Endodermal cell (in vitro differentiated cells): ENCODE measurements at places on chromosomes 2 and 18. TPM values are rescaled to one million over a fixed set of nuclear protein-coding genes. Genes with fewer than 3 reads are reported as not detected.

Gene CKAP2L
- 30.3 to 42.1 TPM (median 40.3 TPM) in 3 replicates for total RNA-seq

Gene SCN3A
- total RNA-seq, result 0.06 to 0.24 TPM in 2 of 3 replicates, not detected in the other

Gene PLCL1
- 0.11 to 0.15 TPM in 2 of 3 replicates, not detected in the other for total RNA-seq

GRCh38 chr18:37160038-37160820, 331.3 kb downstream of the KIAA1328 start:
- H3K36me3 ChIP-seq, result no peaks in the 10 kb centered on the region
- H3K4me3 ChIP-seq, result no peak overlapping the region
- H3K27me3 ChIP-seq, result no peaks in the 10 kb centered on the region
- no peak for DNase-seq

GRCh38 chr2:42281416-42282081, 79.5 kb downstream of the COX7A2L start:
- DNase-seq, result no peak
- no peak overlapping the region for H3K4me3 ChIP-seq
- H3K27me3 ChIP-seq, result no peaks in the 10 kb centered on the region
- no peak overlapping the region for H3K27ac ChIP-seq
- peaks cover 65% of the 10 kb centered on the region for H3K36me3 ChIP-seq

DNA sequence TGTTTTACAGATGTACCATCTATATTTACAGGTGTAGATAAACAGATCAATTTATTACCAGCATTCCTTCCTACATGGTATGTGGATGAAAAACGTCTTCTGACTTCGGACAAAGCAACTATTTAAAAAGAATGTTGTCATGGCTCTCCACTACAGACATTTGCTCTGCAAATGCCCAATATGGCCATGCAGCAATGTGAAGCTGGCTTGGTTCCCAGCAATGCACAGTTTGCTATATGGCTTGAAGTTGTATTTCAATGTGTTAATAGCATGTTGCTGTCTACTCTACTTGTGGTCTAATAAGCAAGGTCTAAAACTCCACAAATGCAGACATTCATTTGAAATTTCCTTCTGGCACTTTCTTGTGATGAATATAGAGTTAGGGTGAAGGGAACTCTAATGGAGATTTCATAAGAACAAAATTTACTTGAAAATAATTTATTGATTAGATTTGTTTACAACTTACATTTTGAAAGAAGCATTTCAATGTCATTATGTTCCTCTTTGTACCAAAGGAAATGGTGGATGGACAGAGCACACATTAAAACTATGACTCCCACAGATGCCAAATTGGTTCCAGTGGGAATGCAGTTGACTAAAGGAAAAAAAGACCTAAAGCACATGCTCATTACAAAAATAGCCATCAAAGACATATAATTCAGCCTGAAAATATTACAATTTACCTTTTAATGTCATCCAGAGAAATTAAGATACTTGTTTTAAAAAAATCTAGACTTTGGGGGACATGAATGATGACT, 234.0 kb downstream of the DYM start:
- no peak overlapping the region for H3K4me3 ChIP-seq
- H3K27ac ChIP-seq, result no peak overlapping the region
- no peaks in the 10 kb centered on the region for H3K36me3 ChIP-seq
- H3K27me3 ChIP-seq, result no peaks in the 10 kb centered on the region
- no peaks in the 10 kb centered on the region for H3K4me1 ChIP-seq
- DNase-seq, result no peak
